ENCODE measurements at places on chromosomes 3 and 15.

- H3K36me3 ChIP-seq, result no peaks in the 10 kb centered on the region
- no peaks in the 10 kb centered on the region for H3K4me1 ChIP-seq
- H3K27ac ChIP-seq, result no peak overlapping the region
Observed at GRCh38 chr3:170511371-170511770, 74.5 kb downstream of the SLC7A14 start.

- H3K27me3 ChIP-seq, result no peaks in the 10 kb centered on the region
- no peaks in the 10 kb centered on the region for H3K36me3 ChIP-seq
- H3K4me3 ChIP-seq, result peak overlapping the region; percentile 95
- no peak overlapping the region for H3K27ac ChIP-seq
- H3K4me1 ChIP-seq, result peaks cover 23% of the 10 kb centered on the region
Observed at GRCh38 chr15:90389513-90389912, 1.5 kb downstream of the IQGAP1 start.

- H3K4me1 ChIP-seq, result no peaks in the 10 kb centered on the region
- no peak for DNase-seq
- no peak overlapping the region for H3K4me3 ChIP-seq
Observed at GRCh38 chr15:31897746-31898145, 132.6 kb upstream of the CHRNA7 start.

DNA sequence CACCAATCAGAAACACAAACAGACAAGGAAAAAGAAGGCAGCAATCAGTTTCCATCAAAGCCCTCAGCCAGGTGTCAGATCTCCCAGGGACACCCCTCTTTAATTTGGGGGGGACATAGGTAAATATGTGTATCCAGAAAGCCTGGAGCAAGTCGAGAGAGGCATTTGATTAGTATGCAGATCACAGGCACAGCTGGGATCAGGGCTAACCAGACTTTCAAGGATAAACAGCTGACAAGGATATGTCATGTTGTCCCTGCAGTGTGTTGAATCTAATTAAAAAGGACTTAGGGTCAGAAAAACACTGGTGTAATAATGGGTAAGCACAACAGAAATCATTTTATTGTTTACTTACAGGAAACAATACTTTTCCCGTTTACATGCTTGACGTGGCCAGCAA lies 30.2 kb downstream of the NSMCE3 start:
- no peak for DNase-seq
- no peak overlapping the region for H3K27ac ChIP-seq
- no peaks in the 10 kb centered on the region for H3K4me1 ChIP-seq
- H3K27me3 ChIP-seq, result no peaks in the 10 kb centered on the region
- H3K36me3 ChIP-seq, result no peaks in the 10 kb centered on the region

DNA sequence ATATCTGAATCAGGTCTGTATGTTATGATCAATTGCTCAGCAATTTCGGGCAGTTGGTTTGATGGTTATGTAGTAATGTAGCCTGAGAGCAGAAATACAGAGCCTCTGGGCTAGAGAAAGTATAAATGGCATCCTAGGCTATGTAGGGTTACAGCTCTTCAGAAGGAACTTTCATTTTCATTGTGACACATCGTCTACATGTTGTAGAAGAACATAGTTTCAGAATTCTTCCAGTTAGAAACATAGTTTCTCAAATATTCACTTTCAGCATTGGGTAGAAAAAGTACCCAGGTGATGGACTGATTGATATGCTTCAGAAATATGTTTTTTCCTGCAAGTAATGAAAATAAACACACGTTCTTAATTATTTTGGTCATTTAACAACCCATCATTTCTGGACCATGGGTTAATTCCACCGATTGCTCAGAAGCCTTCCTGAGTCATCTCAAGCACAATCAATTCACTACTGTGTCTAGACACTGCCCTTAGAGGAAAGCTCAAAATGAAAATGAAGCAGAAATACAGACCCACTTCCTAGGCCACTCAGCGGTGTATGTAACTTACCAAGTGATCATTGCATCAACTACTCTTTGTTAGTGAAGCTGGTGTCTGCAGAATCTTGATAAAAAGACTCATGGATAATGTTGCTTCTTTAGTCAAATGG lies 88.8 kb upstream of the TSEN2 start:
- no peak overlapping the region for H3K27ac ChIP-seq
- H3K4me3 ChIP-seq, result no peak overlapping the region
- H3K36me3 ChIP-seq, result no peaks in the 10 kb centered on the region

GRCh38 chr15:35958021-35958420 lies 412.1 kb upstream of the DPH6 start:
- H3K4me1 ChIP-seq, result no peaks in the 10 kb centered on the region
- H3K27ac ChIP-seq, result no peak overlapping the region
- H3K4me3 ChIP-seq, result no peak overlapping the region
- H3K36me3 ChIP-seq, result no peaks in the 10 kb centered on the region
- H3K27me3 ChIP-seq, result no peaks in the 10 kb centered on the region

DNA sequence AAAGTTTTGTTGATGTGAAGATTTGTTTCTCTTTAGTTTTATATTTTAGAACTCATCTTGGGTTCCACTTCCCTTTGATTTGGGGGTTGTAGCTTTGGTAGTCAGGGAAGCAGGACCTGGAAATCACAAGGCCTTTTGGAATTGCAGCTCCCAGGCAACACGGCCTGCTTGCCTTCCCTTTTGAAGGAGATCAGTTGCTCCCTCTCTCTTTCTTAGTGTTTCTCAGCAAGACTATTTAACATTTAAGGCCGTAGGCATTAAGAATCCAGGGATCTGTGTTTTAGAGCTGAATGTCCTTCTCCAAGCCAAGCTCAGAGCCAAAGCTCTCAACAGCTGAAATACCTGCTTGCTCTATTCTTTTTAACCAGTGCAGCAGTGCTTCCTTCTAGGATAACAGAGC lies 310.3 kb downstream of the PTPRG start:
- H3K4me3 ChIP-seq, result no peak overlapping the region
- no peaks in the 10 kb centered on the region for H3K36me3 ChIP-seq
- DNase-seq, result no peak

GRCh38 chr15:31080591-31081014 lies 20.9 kb downstream of the TRPM1 start:
- H3K27ac ChIP-seq, result no peak overlapping the region
- H3K4me1 ChIP-seq, result no peaks in the 10 kb centered on the region
- peak; percentile 82 for DNase-seq
- H3K27me3 ChIP-seq, result no peaks in the 10 kb centered on the region
- no peaks in the 10 kb centered on the region for H3K36me3 ChIP-seq
- H3K4me3 ChIP-seq, result no peak overlapping the region

Data from testis (tissue), 5 donors.